Activated CD4-positive, alpha-beta memory T cell treated with anti-CD3 and anti-CD28 coated beads, Interleukin-2, amount 10 ng/mL, durations not matched to agents 7 days and 5 days (primary cell): ENCODE measurements at places on chromosomes 4 and X.

DNA sequence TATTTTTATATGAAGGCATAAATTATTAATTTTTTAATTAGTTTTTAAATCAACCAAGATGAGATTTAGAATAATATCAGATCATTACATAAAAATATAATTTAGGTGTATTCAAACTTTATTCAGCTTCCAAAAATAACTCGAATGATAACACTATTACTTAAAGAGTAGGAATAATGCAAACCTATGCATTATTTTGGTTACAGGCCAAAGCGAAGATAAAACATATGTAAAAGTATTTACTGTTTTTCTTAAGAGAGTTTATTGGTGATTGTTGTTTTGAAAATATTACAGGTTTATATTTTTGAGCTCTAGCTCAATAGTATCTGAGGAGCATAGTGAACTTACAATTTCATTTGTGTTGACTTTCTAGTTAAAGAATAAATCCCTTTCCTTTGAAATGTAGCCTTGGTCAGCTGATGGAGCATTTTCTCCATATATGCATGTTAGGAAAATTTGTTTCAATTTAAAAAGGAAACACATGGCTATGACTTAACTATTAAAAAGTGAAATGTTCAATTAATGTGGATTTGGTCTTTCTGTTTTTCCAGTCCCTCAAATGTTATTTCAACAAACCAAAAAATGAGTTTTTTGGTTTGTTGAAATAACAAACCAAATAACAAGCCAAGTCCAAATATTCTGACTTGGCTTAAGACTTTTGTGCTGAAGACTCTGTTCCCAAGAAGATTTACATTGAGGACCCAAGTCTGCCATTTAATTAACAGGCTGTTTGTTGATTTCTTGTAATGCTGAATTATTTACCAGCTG, 346.9 kb downstream of the ARHGAP24 start:
- no peaks in the 10 kb centered on the region for H3K4me1 ChIP-seq
- no peaks in the 10 kb centered on the region for H3K27me3 ChIP-seq
- H3K27ac ChIP-seq, result no peak overlapping the region
- no peak for DNase-seq
- H3K4me3 ChIP-seq, result no peak overlapping the region

GRCh38 chr4:56314207-56314915, 72.9 kb downstream of the AASDH start:
- no peaks in the 10 kb centered on the region for H3K36me3 ChIP-seq
- no peaks in the 10 kb centered on the region for H3K27me3 ChIP-seq
- no peak overlapping the region for H3K4me3 ChIP-seq
- no peak for DNase-seq

DNA sequence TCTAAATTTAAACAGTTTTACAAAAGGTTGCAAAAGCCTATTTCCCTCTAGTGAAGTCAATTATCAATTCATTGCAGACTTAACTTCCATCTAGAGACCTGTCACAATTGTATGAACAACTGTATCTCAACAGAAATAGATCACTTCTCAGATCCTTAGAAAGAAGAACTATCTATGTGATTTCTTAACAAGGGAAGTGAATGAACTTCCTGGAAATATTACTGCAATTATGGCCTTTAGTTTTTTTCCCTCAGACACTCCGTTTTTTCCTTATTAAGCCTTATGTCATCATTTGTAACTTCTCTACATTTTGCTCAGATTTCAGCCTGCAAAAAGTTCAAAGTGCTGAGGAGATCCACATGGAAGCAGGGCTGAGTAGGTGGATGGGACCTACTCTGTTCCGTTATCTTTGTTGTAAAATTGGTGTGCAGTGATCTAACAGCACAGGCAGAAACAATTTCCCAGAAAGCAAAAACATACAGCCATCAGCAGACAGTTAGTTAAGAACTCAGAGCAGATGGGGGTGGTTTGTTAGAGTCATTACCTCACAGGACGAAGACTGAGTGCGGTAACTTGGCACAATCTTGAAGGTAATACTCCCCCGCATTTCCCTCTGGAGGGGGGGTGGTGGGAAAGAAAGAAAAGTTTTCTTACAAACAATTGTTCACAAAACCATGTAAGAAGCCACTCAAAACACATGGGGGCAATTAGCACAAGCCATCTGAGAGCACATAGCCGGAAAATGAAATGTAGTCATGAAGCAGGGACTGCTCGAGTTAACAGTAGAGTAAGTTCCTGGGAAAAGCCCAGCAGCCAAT, 112.3 kb downstream of the NYX start:
- H3K27me3 ChIP-seq, result no peaks in the 10 kb centered on the region
- peak overlapping the region; percentile 87 for H3K27ac ChIP-seq
- H3K4me3 ChIP-seq, result peak overlapping the region; percentile 21
- DNase-seq, result peak; percentile 24
- peaks cover 59% of the 10 kb centered on the region for H3K4me1 ChIP-seq

GRCh38 chr4:110190249-110190648, 8.2 kb downstream of the ELOVL6 start:
- no peak overlapping the region for H3K4me3 ChIP-seq
- peaks cover 23% of the 10 kb centered on the region for H3K4me1 ChIP-seq
- H3K36me3 ChIP-seq, result peaks cover 22% of the 10 kb centered on the region
- no peak overlapping the region for H3K27ac ChIP-seq
- no peaks in the 10 kb centered on the region for H3K27me3 ChIP-seq

- no peak overlapping the region for H3K4me3 ChIP-seq
- H3K36me3 ChIP-seq, result peaks cover 28% of the 10 kb centered on the region
- no peak for DNase-seq
- no peak overlapping the region for H3K27ac ChIP-seq
- H3K4me1 ChIP-seq, result peaks cover 48% of the 10 kb centered on the region
Observed at GRCh38 chr4:77074381-77074831, 1.4 kb downstream of the CCNI start.

- no peak overlapping the region for H3K4me3 ChIP-seq
- no peak for DNase-seq
- no peak overlapping the region for H3K27ac ChIP-seq
Observed at GRCh38 chrX:57528670-57529255, 63.0 kb upstream of the ZXDB start.

DNA sequence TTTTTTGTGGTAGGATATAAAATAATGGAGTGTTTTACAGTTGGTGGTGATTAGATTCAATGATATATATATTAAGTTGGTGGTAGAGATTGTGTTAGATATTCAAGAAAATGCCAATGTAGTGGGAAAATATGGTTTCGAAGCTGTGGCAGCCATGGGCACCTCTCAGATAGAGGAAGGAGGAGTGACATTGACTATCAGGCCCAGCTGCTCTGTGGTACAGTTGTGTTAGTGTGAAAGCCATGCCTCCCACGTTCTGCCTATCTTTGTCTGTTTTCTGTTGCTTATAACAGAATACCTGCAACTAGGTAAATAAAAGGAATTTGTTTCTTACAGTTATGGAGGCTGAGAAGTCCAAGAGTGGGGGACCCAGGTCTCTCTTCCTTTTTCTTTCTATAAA, 101.9 kb downstream of the ARHGAP10 start:
- H3K27me3 ChIP-seq, result no peaks in the 10 kb centered on the region
- peaks cover 24% of the 10 kb centered on the region for H3K4me1 ChIP-seq
- peaks cover 16% of the 10 kb centered on the region for H3K36me3 ChIP-seq
- no peak overlapping the region for H3K4me3 ChIP-seq
- H3K27ac ChIP-seq, result no peak overlapping the region
- no peak for DNase-seq
